Effector memory CD8-positive, alpha-beta T cell (primary cell): ENCODE measurements at places on chromosomes 5 and 9.

DNA sequence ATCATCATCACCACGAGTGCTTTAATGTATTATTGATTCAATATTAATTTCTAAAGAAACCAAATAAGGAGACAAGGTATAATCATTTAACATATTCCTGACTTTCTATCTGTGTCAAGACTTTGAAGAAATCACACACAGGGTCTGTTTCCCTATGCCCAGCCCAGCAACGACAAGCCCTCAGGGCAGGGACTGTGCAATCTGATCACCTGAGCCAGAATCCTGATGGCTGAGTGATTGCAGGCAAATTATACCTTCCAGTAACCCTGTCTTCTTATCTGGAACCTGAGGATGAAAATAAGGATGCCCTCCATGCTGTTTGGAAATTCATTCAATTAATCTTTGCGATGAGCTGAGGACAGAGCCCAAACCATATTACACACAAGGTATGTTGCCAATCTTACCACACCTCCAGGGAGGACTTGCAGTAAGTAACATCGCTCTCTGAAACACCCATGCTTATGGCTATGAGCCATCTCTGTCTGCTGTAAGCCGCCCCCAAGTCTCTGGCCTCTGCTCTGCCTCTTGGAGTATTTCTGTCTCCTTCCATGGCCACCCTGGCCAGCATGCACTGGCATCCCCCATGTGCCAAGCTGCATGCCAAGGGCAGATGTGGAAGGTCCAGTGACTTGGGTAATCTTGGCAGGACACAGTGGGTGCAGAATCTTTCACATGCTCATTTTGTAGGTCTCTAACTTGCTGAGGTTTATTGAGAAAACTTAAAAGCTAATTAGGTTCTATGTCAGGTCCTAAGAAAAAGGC, 10.6 kb downstream of the TAS2R1 start:
- no peak overlapping the region for H3K4me3 ChIP-seq
- H3K27ac ChIP-seq: no peak overlapping the region
- no peak for DNase-seq
- H3K36me3 ChIP-seq: no peaks in the 10 kb centered on the region
- no peaks in the 10 kb centered on the region for H3K4me1 ChIP-seq
- H3K27me3 ChIP-seq: no peaks in the 10 kb centered on the region

DNA sequence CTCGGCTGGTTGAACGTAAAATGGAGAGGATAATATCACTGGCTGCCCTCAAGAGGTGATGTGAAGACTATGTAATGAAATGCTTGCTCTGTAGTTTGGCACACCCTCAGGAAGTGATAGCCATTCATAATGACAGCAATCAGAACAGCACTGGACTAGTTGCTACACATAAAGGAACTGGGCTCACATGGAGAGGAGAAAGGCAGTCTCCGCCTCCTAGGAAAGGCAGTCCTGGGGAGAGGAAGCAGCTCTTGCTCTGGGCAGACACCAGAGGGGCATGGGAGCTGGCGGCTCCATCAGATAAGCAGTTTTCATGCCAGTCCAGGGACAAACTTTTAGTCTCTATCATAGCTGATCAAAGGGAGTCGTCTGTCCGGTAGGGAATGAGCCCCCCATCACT, 46.9 kb downstream of the ARHGEF37 start:
- H3K27me3 ChIP-seq: peaks cover 6% of the 10 kb centered on the region
- H3K27ac ChIP-seq: no peak overlapping the region
- no peaks in the 10 kb centered on the region for H3K36me3 ChIP-seq

DNA sequence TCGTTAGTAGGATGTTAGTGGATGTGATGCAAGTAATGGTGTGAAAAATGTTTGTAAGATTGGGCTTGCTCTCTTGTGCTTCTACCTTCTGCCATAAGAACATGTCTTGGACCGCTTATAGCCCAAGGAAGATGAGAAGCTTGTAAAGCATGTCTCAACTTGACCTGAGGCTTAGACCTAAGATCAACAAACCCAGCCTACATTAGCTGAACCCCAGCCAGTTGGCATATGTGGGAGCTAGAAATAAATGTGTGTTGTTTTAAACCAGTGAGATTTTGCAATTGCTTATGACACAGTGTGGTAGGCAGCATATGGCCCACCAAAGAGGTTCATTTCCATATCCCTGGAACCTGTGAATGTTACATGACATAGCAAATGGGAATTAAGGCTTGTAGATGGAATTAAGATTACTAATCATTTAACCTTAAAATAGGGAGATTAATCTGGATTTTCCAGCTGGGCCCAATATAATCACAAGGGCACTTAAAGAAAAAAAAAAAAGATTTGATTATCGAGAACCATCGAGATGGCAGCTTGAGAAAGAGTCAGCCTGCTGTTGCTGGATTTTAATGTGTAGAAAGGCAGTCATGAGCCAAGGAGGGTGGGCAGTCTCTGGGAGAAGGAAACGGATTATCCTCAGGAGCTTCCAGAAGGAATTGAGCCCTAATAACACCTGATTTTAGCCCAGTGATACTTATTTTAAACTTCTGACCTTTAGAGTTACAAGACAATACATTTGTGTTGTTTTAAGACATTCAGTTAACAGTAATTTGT, 27.3 kb upstream of the EDIL3 start:
- no peak overlapping the region for H3K4me3 ChIP-seq
- peaks cover 3% of the 10 kb centered on the region for H3K36me3 ChIP-seq
- no peaks in the 10 kb centered on the region for H3K27me3 ChIP-seq
- H3K4me1 ChIP-seq: no peaks in the 10 kb centered on the region
- DNase-seq: no peak

DNA sequence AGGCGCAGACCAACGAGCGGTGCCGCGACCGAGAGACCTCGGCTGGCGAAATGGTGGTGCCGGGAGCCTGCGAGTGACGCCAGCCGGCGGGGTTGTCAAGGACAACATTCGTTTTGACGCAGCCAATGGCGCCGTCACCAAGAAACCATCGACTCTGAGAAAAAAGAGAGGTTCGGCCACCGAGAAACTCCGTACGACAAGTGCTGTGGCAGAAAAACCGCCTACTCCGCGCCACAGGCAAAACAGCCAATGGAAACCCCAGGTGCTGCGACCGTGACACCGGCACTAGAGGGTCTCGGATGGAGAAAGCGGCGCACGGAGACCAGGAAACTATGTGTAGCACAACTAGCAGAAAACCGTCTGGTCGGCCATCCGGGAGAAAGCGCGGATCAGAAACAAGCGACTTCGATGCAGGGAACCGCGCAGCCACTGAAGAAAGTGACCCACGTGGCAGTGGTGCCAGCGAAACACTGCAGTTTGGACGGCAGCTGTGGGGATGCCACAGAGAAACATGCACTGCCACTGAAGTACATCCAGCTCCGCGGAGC, 88.8 kb downstream of the ANXA2R start:
- no peaks in the 10 kb centered on the region for H3K27me3 ChIP-seq
- peak overlapping the region; percentile 95 for H3K4me3 ChIP-seq
- H3K27ac ChIP-seq: peak overlapping the region; percentile 100
- H3K4me1 ChIP-seq: peaks cover 21% of the 10 kb centered on the region
- peaks cover 60% of the 10 kb centered on the region for H3K36me3 ChIP-seq
- DNase-seq: no peak

- H3K4me1 ChIP-seq: no peaks in the 10 kb centered on the region
- H3K4me3 ChIP-seq: no peak overlapping the region
- DNase-seq: no peak
- no peak overlapping the region for H3K27ac ChIP-seq
- no peaks in the 10 kb centered on the region for H3K27me3 ChIP-seq
- no peaks in the 10 kb centered on the region for H3K36me3 ChIP-seq
These were observed 78.2 kb upstream of the HTR1A start for GRCh38 chr5:64040490-64040889.

DNA sequence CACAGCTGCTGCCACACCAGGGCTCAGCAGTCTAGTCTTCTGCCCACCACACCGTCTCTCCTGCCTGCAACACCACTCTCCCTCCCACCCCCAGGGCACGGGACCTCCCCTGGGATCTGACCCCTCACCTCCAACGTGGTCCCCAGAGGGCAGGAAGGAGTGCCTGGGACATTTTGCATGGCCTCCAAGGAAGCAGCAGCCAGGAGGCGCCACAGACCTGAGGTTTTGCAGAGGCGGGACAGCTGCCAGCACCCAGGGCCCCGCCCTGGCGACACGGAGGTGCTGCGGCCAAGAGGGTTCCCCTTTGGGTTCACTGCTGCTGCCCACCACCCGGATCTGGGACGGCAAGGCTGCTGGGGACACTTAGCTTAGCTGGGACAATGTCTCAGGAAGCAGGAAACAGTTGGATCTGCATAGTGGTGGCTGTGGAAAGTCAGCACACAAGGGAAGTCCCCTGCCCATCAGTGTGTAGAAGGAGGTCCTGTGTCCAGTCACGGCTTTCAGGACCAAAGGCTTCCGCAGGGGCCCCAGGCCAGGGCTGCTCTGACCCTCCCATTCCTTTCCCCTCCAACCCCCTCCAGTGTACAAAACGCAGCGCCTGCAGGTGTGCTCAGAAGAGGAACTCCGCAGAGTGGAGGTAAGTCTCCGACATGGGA, 13.8 kb downstream of the PROP1 start:
- H3K27me3 ChIP-seq: peaks cover 41% of the 10 kb centered on the region
- no peaks in the 10 kb centered on the region for H3K36me3 ChIP-seq
- no peak for DNase-seq
- no peak overlapping the region for H3K27ac ChIP-seq
- no peaks in the 10 kb centered on the region for H3K4me1 ChIP-seq
- no peak overlapping the region for H3K4me3 ChIP-seq

DNA sequence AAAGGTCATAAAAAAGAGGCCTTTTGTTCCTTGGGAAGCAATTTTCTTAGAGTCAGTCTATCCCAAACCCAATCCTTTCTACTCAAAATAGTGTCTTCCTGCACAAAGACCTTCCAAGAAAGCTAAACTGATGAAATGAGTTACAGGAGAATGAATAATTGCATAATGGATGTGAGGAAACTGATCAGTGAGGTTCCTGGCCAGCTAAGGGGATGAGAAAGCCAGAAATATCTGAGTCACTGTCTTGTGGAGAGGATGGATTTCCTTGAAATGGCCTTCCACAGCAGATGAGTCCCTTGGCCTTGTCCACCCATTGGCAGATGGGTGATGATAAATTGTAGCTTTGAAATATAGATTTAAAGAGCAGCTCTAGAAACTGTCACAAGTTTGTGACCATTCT, 756.1 kb downstream of the DNAH5 start:
- H3K27ac ChIP-seq: no peak overlapping the region
- no peak overlapping the region for H3K4me3 ChIP-seq
- H3K27me3 ChIP-seq: no peaks in the 10 kb centered on the region
- no peak for DNase-seq

- H3K4me1 ChIP-seq: no peaks in the 10 kb centered on the region
- no peak for DNase-seq
- no peak overlapping the region for H3K4me3 ChIP-seq
- no peaks in the 10 kb centered on the region for H3K27me3 ChIP-seq
- no peak overlapping the region for H3K27ac ChIP-seq
- H3K36me3 ChIP-seq: no peaks in the 10 kb centered on the region
These were observed 63.3 kb downstream of the IRX1 start for GRCh38 chr5:3658929-3659328.

DNA sequence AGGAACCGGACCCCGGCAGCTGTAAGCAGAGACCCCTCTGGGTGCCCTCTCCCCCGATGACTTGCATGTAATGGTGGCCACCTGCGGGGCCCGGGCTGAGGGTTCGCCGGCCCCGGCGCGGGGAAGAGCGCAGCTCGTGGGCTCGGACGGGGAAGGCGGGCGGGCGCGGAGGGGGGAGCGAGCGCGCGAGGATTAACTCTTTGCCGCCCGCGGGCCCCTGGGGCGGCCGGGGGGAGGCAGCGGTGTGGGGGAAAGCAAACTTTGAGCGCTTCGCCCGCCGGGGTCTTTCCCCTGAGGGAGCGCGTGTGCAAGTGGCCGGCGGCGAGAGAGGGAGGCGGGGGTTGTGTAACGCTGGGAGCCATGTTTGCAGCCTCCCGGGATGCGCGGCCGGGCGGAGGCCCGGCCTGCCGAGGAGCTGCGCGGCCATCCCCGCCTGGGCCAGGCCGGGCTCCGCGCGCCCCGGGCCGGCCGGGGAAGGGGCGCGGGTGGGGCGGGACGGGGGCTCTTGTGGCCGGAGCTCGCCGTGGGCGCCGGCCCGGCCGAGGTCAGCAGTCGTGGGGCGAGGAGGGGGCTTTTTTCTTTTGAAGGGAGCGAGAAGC, 547 bp downstream of the ANP32B start:
- H3K4me3 ChIP-seq: peak overlapping the region; percentile 77
- H3K4me1 ChIP-seq: peaks cover 41% of the 10 kb centered on the region
- peak overlapping the region; percentile 85 for H3K27ac ChIP-seq
- no peaks in the 10 kb centered on the region for H3K27me3 ChIP-seq
- DNase-seq: peak; percentile 60
- peaks cover 18% of the 10 kb centered on the region for H3K36me3 ChIP-seq

- H3K36me3 ChIP-seq: peaks cover 3% of the 10 kb centered on the region
- H3K27ac ChIP-seq: no peak overlapping the region
- H3K4me1 ChIP-seq: no peaks in the 10 kb centered on the region
- H3K27me3 ChIP-seq: peaks cover 41% of the 10 kb centered on the region
- no peak overlapping the region for H3K4me3 ChIP-seq
These were observed 33.4 kb upstream of the TENT2 start for GRCh38 chr5:79578876-79579275.

DNA sequence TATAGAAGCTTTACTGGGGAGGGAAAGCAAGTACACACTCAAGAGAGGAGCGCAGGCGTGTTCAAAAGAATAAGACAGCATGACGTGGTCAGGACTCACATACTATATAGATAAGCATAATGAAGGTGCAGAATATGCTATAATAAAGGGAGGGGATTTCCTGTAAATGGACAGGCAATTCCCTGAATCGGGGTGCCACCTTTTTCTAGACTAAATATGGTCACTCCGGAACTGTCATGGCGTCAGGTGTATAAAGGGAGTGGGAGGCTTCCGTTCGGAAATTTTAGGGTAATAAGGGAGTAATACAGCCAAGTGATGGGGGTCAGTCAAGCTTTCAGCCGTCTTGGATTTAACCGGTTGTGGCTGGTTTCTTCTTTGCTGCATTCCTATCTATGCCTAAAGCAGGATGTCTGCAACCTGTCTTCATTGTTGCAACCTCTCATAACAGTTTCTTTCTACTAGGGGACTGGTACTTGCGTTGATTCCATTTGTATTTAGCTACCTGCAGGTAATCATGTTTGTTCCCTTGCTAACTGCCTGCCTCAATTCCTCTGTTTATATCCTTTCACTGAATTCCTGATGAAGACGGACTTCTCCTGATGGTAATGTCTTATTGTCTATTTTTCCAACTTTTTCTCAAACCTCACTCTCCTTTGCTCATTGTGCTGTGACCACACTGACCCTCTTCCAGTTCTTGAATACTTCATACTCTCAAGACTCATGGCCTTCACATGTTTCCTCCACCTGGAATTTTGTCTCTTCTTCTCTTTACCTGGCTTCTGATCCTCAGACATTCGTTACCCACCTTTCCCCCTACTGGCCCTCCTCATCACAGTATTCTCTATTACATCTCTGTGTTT, 48.9 kb downstream of the PRR16 start:
- H3K4me1 ChIP-seq: no peaks in the 10 kb centered on the region
- no peak overlapping the region for H3K4me3 ChIP-seq

DNA sequence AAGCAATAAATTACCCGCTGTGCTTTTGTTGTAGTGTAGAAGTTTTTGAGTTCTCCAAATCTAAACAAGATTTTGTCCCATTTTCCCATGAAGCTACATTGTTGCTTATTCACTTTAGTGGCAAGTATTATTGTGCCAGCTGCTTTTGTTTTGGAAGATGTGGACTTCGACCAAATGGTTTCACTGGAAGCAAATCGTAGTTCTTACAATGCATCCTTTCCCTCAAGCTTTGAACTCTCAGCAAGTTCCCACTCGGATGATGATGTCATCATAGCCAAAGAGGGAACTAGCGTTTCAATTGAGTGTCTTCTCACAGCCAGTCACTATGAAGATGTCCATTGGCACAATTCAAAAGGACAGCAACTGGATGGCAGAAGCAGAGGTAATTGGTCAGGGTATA, 10.9 kb downstream of the MFAP3 start:
- no peak for DNase-seq
- no peaks in the 10 kb centered on the region for H3K27me3 ChIP-seq
